ENCODE measurements at places on chromosomes 1 and 21. TPM values are rescaled to one million over a fixed set of nuclear protein-coding genes. Genes with fewer than 3 reads are reported as not detected.

LRRC42 gene
- polyA plus RNA-seq = 22.4 TPM

KCNJ9 gene
- polyA plus RNA-seq = 0.09 TPM

MTOR gene
- polyA plus RNA-seq = 27.0 TPM

OR2L3 gene
- not detected for polyA plus RNA-seq

TAL1 gene
- polyA plus RNA-seq = 3.3 TPM

COL8A2 gene
- 7.8 TPM for polyA plus RNA-seq

CRYAA gene
- 0.18 TPM for polyA plus RNA-seq

LCE2C gene
- polyA plus RNA-seq = not detected

DMRTA2 gene
- polyA plus RNA-seq = 0.14 TPM

PRAMEF6 gene
- polyA plus RNA-seq = not detected

ZNF593OS gene
- 0.83 TPM for polyA plus RNA-seq

GOLT1A gene
- 3.9 TPM for polyA plus RNA-seq

TBX15 gene
- polyA plus RNA-seq = 53.4 TPM

PLA2G2E gene
- not detected for polyA plus RNA-seq

Measured in muscle of leg (tissue), 16 donors.